Lung (tissue), 17 donors: ENCODE measurements at places on chromosomes 3 and 15.

- no peak for DNase-seq
These were observed 118.3 kb upstream of the TRIM42 start for GRCh38 chr3:140559546-140559945.

GRCh38 chr3:64705946-64706345, 18.1 kb upstream of the ADAMTS9 start:
- no peak for DNase-seq

DNA sequence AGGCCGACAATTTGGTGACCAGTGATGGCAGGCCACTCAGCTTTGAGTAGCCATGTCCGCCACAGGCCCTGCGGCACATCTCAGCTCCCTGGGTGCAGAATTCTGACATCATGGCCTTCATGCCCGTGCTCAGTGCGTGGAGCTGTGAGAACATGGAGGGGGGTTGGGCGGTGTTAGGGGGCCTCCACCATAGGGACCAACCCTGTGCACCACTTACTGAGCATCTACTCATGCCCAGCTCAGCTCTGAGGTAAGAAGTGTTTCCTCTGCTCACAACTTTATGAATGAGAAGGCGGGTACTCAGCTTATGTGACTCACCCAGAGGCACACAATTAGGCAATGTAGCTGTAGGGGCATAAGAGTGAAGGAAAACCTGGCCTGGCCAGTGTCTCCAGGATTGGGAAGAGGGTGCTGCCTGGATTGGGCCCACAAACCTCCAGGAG, 10.5 kb downstream of the ACOX2 start:
- no peak for DNase-seq

- DNase-seq = peak; percentile 69
These were observed 107.4 kb upstream of the CBLB start for GRCh38 chr3:105976196-105976595.

DNA sequence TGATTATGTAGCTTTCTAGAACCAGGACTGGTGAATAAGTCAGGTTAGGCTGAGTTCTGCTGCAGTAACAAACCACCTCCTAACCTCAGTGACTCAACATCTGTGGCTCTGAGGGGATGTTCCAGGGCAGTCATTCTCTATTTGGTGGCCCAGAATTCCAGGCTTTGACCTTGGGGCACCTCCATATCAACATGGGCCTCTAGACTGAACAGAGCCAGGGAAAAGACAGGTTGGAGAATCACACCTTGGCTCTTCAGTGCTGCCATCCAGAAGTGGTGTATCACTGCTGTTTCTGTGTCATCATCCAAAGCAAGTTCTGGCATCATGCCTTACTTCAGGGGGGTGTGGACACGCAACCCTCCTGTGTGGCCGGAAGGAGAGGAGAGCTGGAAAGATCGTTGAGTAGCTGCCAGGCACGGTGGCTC, 15.3 kb downstream of the ZBTB47 start:
- DNase-seq = peak; percentile 14

GRCh38 chr3:122612696-122613095, 35.2 kb downstream of the PARP15 start:
- no peak for DNase-seq

- no peak for DNase-seq
These were observed 40.1 kb downstream of the OXNAD1 start for GRCh38 chr3:16305111-16305541.

GRCh38 chr15:35136321-35137189, 51.5 kb upstream of the NANOGP8 start:
- peak; percentile 86 for DNase-seq

DNA sequence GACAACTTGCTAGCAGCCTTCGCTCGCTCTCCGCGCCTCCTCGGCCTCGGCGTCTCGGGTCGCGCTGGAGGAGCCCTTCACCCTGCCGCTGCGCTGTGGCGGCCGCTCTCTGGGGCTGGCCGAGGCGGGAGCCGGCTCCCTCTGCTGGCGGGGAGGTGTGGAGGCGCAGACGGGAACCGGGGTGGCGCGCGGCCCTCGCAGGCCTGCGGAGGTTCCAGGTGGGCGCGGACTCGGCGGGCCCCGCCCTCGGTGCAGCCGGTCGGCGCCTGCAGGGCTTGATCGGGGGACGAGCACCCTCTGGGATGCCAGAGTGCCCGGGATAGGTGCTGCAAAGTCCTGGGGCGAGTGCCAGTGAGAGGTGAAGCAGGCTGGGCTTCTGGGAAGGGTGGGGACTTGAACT, 989.9 kb downstream of the ROBO2 start:
- DNase-seq = no peak
